ENCODE measurements at places on chromosomes 2 and 18. TPM values are rescaled to one million over a fixed set of nuclear protein-coding genes. Genes with fewer than 3 reads are reported as not detected.

Gene PAIP2B
- total RNA-seq, result 1.4 TPM

Gene TRIP12
- total RNA-seq, result 368 TPM

Gene IMP4
- 104 TPM for total RNA-seq

Gene REG1B
- 2.0 TPM for total RNA-seq

Gene ACMSD
- total RNA-seq, result not detected

Gene MYCN
- not detected for total RNA-seq

DNA sequence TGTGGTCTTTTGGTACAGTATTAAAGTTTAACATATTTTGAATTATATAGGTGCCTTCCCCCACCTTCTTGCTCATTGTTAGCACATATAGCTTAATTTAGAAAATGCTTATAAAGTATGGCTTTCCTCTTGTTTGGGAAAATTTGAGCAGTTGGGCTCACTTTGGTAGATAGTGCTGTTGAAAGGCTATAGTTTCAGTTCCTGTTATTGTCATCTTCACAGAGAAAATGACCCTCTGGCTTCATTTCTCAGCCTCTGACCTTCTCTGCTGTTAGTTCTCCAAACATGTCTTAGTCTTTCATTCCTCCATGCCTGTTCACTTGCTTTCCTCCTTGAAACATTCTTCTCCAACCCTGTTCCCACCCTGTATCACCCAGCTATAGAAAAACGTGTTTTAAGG lies 200.6 kb downstream of the WDR7 start:
- no peak overlapping the region for H3K4me3 ChIP-seq
- no peaks in the 10 kb centered on the region for H3K4me1 ChIP-seq
- H3K27ac ChIP-seq, result no peak overlapping the region
- no peaks in the 10 kb centered on the region for H3K27me3 ChIP-seq

GRCh38 chr2:101887328-101887727 lies 104.4 kb upstream of the IL1R2 start:
- no peak overlapping the region for H3K4me3 ChIP-seq
- H3K27ac ChIP-seq, result no peak overlapping the region
- 0 out of 2 replicates have a peak, but pooled peaks cover 2% of the 10 kb centered on the region for H3K36me3 ChIP-seq
- H3K4me1 ChIP-seq, result no peaks in the 10 kb centered on the region
- no peaks in the 10 kb centered on the region for H3K27me3 ChIP-seq

DNA sequence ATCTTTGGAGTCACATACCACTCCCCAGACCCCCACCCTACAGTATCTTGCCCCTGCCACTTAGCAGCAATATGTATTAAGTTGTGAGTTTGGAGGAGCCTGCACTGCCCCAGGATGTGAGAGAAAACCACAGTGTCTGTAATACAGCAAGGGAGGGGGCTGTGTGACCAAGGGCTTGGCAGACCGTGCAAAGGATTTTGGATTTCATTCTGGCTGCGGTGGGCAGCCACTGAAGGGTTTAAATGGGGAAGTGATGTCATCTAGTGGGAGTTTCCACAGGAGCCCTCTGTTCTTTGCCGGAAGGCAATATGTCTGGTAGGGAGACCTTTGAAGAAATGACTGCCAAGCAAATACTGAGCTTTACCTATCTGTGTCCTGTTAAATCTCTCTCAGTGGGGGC lies 202.4 kb downstream of the FHOD3 start:
- H3K27ac ChIP-seq, result no peak overlapping the region
- no peaks in the 10 kb centered on the region for H3K27me3 ChIP-seq
- no peaks in the 10 kb centered on the region for H3K36me3 ChIP-seq
- no peak for DNase-seq
- H3K4me3 ChIP-seq, result no peak overlapping the region

- H3K27me3 ChIP-seq, result no peaks in the 10 kb centered on the region
- H3K4me3 ChIP-seq, result peak overlapping the region; percentile 68
- peak overlapping the region; percentile 66 for H3K27ac ChIP-seq
- DNase-seq, result no peak
- H3K36me3 ChIP-seq, result peaks cover 2% of the 10 kb centered on the region
These were observed 1.1 kb downstream of the AGFG1 start for GRCh38 chr2:227473122-227473461.

GRCh38 chr2:10035633-10036032 lies 7.7 kb upstream of the KLF11 start:
- DNase-seq, result no peak
- H3K27me3 ChIP-seq, result no peaks in the 10 kb centered on the region
- H3K27ac ChIP-seq, result peak overlapping the region; percentile 85
- H3K4me3 ChIP-seq, result no peak overlapping the region
- peaks cover 12% of the 10 kb centered on the region for H3K4me1 ChIP-seq

DNA sequence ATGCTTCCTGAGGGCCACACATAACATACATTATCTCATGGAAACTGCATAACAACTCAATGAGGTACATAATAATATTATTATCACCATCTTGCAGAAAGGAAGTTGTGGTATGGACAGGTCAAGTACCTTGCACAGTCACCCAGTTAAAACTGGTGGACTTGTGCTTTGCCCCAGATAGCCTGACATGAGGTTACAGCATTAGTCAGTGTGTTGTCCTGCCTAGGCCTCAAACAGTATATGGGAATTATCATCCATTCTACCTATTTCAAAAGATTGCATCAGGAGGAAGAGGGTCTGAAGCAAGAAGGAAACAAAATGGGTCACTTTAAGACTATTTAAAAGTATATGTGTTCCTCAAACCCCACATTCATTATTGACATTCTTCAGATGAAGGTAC lies 5.4 kb upstream of the ANTXR1 start:
- H3K4me1 ChIP-seq, result peaks cover 6% of the 10 kb centered on the region
- H3K27me3 ChIP-seq, result no peaks in the 10 kb centered on the region
- no peaks in the 10 kb centered on the region for H3K36me3 ChIP-seq
- DNase-seq, result no peak
- no peak overlapping the region for H3K4me3 ChIP-seq

DNA sequence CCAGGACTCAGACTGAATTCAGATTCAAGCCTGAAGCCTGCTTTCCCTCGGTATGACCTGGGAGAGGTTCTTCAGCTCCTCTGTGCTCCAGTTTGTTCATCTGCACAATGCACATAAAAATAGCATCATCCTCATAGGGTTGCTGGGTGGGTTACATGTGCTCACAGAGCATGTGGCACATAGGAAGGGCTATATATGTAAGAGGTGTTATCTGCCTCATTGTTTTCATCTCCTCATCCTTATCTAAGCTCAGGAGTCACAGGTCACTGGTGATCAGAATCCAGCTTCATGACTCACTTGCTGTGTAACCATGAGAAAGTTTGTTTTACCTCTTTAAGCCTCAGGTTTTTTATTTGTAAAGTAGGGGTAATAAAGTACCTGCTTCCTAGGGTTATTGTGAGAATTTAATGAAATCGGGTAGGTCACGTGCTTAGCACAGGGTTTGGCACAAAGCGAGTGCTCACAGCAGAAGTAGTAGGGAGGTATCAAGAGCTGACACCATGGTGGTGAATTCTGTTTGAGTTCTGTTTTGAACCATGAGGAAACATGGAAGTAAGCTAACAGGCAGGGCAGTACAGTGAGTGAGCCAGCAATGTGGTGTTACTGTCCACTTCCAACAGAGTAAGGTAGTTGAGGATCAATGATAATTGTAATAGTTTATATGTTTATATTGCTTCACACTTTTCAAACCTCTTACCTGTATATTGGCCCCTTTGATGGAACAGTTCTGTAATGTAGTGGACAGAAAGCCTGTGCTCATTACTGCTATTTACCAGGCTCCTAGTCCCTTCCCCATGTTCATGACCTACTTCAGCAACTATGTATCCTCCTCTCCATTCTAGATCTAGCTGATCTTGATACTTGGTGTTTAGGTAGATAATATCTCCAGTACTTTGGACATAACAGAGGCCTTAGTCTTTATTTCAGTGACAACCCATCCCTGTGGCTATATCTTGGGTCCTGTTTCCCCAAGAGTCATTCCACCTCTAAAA lies 141.4 kb upstream of the LTBP1 start:
- no peak for DNase-seq
- H3K27ac ChIP-seq, result no peak overlapping the region
- H3K36me3 ChIP-seq, result no peaks in the 10 kb centered on the region
- H3K27me3 ChIP-seq, result no peaks in the 10 kb centered on the region

DNA sequence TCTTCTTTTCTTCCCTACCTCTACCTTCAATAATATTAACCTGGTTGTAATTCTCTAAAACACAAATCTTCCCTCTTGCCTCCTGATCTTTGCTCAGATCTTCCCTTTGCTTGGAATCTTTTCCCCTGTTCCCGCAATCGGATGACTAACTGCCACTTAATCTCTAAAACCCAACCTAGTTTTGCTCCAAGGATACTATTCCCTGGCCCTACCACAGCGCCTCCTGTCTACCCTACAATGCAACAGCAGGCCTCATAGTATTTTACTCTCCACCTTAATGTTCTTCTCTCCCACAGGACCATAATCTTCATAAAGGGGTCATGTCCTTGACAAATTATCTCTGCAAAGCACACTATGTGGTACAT lies 246.8 kb upstream of the TNP1 start:
- no peak for DNase-seq
- H3K4me3 ChIP-seq, result no peak overlapping the region
- H3K27ac ChIP-seq, result no peak overlapping the region
- H3K27me3 ChIP-seq, result no peaks in the 10 kb centered on the region

DNA sequence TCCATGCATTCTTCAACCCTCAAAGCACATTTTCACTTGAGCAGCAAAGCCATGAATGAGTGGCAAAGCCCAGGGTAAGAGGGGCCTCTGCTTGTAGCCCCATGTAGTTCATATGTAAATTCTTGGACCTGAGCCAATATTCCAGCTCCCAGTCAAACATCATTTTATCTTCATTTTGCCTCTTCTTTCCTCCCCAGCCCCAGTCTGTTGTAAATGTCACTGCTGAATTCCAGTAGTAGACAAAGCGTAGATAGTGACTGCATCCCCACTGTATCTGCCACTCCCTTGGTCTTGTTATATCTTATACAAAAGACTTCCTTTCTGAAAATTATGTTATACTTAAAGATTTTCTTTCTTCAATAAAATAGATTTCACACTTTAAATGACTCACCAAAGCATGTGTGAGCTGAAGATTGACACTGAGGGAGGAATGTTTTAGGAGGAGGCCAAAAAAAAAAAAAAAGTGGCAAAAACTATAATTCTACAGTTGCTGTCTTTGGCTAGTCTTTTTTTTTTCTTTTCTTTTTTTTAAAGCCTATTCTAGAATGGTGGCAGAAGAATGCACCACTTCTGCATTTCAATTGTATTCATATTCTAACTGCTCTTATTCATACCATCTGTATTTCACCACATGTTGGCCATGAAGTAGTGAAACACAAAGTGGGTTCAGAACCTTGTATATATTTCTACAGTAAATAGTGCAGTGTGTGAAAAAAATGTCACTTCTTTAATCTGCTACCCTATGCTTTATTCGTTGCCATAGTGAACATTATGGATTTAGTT lies 306.1 kb downstream of the CPS1 start:
- DNase-seq, result no peak
- no peaks in the 10 kb centered on the region for H3K4me1 ChIP-seq
- no peaks in the 10 kb centered on the region for H3K27me3 ChIP-seq
- no peaks in the 10 kb centered on the region for H3K36me3 ChIP-seq
- H3K4me3 ChIP-seq, result no peak overlapping the region
- H3K27ac ChIP-seq, result no peak overlapping the region
